ENCODE measurements at places on chromosomes 12 and 14. TPM values are rescaled to one million over a fixed set of nuclear protein-coding genes. Genes with fewer than 3 reads are reported as not detected.
A peak's percentile ranks its signal among the peaks of the same experiment; 100 is the strongest.

GRCh38 chr14:29687071-29687765 is 240.4 kb downstream of the PRKD1 start:
- H3K27ac ChIP-seq: no peak overlapping the region
- no peaks in the 10 kb centered on the region for H3K27me3 ChIP-seq
- DNase-seq: no peak
- no peaks in the 10 kb centered on the region for H3K4me1 ChIP-seq
- H3K36me3 ChIP-seq: no peaks in the 10 kb centered on the region

DNA sequence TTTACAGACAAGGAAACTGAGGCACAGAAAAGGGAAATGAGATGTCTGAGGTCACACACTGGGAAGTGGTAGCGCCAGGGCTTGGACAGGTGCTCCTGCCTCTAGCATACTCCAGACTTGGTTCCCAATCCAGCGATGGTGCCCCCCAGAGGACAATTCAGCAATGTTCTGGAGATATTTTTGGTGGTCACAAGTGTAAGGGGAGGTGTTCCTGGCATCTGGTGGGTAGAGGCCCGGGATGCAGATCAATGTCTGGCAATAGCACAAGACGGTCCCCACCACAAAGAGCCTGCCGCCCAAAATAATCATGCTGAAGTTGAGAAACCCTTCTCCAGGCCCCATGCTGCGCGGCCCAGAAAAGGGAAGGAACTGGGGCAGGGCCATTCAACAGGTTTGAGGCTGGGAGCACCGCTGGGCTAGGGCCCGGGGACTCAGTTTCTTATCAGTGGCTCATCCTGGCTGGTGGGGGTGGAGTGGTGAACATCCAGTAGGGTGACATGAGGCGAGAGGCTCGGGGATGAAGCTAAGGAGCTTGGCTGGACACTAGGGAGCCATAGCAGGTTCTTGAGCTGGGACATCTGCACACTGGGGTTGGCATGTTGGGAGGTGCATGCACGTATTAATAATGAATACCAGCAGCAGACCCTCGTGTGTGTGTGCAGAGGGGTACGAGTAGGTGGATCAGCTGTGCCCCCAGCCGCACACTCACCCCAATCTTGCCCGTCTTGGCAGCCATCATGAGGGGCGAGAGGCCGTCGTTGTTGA is 35.1 kb downstream of the TRPV4 start:
- H3K27ac ChIP-seq: no peak overlapping the region
- no peaks in the 10 kb centered on the region for H3K36me3 ChIP-seq
- no peak for DNase-seq
- H3K4me1 ChIP-seq: no peaks in the 10 kb centered on the region
- H3K27me3 ChIP-seq: no peaks in the 10 kb centered on the region

The CYP27B1 gene
- 1.6 TPM for total RNA-seq

GRCh38 chr14:89639687-89640086 is 222.7 kb upstream of the FOXN3 start:
- no peaks in the 10 kb centered on the region for H3K36me3 ChIP-seq
- no peak overlapping the region for H3K4me3 ChIP-seq
- no peaks in the 10 kb centered on the region for H3K4me1 ChIP-seq
- H3K27me3 ChIP-seq: no peaks in the 10 kb centered on the region

DNA sequence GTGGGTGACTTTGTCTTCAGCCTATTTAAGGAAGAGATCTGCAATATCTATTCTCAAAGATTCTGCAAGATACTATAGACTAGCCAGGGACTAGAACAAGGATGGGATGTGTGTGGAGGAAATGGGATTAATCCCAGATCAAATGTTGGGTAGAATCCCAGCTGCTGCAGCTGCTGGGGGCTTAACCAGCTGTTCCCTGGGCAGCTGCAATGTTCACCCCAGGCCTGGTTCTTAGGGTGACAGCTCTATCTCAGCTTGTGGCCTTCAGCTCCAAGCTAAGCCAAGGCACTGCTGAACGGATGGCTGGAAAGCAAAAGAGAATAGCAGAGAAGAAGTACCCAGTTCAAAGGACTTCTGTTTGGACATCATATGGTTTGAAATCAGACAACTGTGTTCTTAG is 10.0 kb upstream of the RHEBL1 start:
- no peak overlapping the region for H3K4me3 ChIP-seq
- DNase-seq: no peak
- H3K27me3 ChIP-seq: no peaks in the 10 kb centered on the region
- H3K4me1 ChIP-seq: no peaks in the 10 kb centered on the region
- H3K36me3 ChIP-seq: no peaks in the 10 kb centered on the region

- H3K4me3 ChIP-seq: no peak overlapping the region
- no peaks in the 10 kb centered on the region for H3K4me1 ChIP-seq
- H3K36me3 ChIP-seq: no peaks in the 10 kb centered on the region
- no peaks in the 10 kb centered on the region for H3K27me3 ChIP-seq
- no peak overlapping the region for H3K27ac ChIP-seq
Observed at GRCh38 chr12:5222011-5222461, 178.4 kb downstream of the KCNA5 start.

DNA sequence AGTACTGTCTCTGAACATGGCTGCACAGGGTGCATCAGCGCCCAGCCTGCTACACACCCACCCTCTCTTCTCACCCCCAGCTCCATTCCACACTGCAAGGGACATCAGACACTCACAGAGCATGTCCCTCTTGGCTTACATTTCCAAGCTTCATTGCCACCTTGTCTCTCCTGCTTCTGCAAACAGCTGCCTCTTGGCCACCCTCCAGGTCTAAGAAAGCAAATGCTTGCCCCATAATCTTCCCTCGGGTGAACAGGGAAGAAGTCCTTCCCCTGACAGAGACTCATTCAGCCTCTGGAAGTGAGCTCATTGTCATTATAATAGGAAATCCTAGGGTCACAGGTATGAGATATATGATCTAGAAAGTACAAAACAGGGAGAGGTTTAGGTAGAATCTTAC is 505.2 kb downstream of the RMST start:
- H3K4me3 ChIP-seq: no peak overlapping the region
- H3K27me3 ChIP-seq: no peaks in the 10 kb centered on the region
- no peaks in the 10 kb centered on the region for H3K4me1 ChIP-seq
- no peak overlapping the region for H3K27ac ChIP-seq

DNA sequence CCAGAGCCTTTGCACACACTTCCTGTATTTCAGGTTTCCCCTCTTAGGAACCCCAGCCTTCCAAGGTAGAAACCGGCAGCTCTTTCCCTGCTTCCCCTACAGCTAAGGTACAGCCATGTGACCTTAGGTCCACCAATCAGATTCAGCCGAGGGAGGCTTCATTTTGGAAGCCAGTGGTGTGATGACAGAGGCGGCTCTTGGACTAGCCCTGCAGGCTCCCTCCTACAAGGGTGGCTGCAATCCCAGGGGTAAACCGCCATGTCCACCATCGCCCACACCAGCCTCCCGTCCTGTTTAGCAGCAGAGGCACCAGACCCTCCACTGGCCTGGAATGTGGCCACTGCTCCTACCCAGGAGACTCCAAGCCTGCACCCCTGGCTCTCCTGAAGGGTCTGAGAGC is 65.6 kb downstream of the SERPINA3 start:
- H3K36me3 ChIP-seq: no peaks in the 10 kb centered on the region
- no peak for DNase-seq
- H3K27ac ChIP-seq: no peak overlapping the region
- no peaks in the 10 kb centered on the region for H3K4me1 ChIP-seq

GRCh38 chr14:59028476-59029202 is 159.8 kb upstream of the DAAM1 start:
- no peaks in the 10 kb centered on the region for H3K36me3 ChIP-seq
- peak; percentile 66 for DNase-seq
- no peaks in the 10 kb centered on the region for H3K27me3 ChIP-seq
- no peak overlapping the region for H3K4me3 ChIP-seq
- no peaks in the 10 kb centered on the region for H3K4me1 ChIP-seq

GRCh38 chr14:61860294-61860918 is 98.2 kb downstream of the SNAPC1 start:
- no peak overlapping the region for H3K4me3 ChIP-seq
- no peaks in the 10 kb centered on the region for H3K4me1 ChIP-seq
- H3K27me3 ChIP-seq: no peaks in the 10 kb centered on the region
- no peak overlapping the region for H3K27ac ChIP-seq
- DNase-seq: peak; percentile 40

DNA sequence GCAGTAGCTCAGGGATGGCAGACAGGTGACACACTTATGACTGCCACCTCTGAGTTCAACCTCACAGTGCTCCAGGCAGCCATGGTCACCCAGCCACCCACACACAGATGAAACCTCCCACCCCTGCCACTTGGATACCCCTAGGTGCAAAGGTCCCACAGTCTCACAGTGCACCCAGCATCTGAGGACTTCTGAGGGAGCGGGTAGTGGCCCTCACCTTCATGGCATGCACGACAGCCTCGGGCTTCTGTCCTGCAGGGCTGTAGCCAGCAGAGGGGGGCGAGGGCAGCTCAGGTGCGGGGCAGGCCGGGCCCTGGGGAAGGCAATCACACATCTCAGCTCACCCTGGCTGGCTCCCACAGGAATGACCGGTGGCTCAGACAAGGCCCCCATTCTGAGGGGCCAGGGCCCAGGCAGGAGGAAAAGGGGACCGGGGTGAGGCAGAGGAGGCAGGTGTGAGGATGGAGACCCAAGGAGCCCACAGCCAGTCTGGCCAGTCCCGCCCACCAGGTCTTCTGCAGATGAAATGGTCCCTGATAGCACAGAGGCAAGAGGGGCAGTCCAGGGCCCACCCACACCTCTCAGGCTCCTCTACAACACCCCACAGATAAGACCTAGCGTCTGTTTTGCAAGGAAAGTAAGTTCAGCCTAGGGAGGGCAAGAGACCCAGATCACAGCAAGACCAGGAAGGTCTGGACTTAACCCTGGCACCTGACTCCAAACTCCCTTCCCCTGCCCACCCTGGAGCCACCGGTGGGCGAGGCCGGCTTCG is 35.8 kb downstream of the CCNK start:
- H3K36me3 ChIP-seq: no peaks in the 10 kb centered on the region
- H3K27ac ChIP-seq: no peak overlapping the region
- no peaks in the 10 kb centered on the region for H3K27me3 ChIP-seq
- no peak for DNase-seq

The DENR gene
- total RNA-seq: 37.8 TPM

The PLA2G1B gene
- not detected for total RNA-seq

- no peaks in the 10 kb centered on the region for H3K4me1 ChIP-seq
- H3K27me3 ChIP-seq: no peaks in the 10 kb centered on the region
- no peaks in the 10 kb centered on the region for H3K36me3 ChIP-seq
- no peak for DNase-seq
- H3K27ac ChIP-seq: no peak overlapping the region
Observed at GRCh38 chr14:32319368-32320049, 9.6 kb upstream of the AKAP6 start.

DNA sequence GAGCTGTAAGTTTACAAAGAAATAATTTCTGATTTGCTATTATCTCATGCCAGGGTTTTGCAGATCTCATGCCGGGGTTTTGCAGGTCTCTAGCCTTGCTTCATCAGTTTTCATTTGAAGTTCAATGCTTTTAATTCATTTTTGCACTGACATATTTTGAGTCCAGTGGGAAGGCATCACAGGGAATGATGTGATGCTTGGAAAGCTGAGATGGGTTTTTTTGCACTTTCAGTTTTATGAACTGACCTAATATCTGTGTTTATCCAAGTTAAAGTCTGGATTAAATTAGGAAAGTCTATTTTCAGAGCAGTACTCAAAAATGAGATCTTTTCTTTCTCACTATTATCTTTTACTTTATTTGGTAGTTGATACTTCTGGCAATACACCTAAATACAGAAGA is 23.6 kb upstream of the REP15 start:
- no peak overlapping the region for H3K27ac ChIP-seq
- H3K36me3 ChIP-seq: no peaks in the 10 kb centered on the region
- no peak for DNase-seq
- no peaks in the 10 kb centered on the region for H3K27me3 ChIP-seq
- no peaks in the 10 kb centered on the region for H3K4me1 ChIP-seq
- no peak overlapping the region for H3K4me3 ChIP-seq

DNA sequence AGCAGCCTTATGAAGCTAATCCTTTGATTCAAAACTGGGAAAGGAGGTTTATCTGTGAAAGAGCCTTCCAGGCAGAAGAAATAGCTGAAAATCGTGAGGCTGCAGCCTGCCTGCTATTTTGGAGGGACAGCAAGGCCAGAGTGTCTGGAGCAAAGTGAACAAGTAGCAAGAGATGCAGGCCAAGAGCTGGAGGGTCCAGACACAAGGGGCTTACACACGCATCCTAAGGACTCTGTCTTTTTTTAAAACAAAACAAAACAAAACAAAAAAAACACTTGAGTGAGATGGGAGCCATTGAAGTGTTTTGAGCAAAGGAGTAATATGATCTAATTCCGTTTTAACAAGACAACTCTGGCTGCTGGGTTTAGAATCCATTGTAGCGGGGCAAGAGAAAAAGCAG is 76.4 kb upstream of the BCAT1 start:
- H3K36me3 ChIP-seq: no peaks in the 10 kb centered on the region
- no peaks in the 10 kb centered on the region for H3K4me1 ChIP-seq
- H3K27me3 ChIP-seq: no peaks in the 10 kb centered on the region
- DNase-seq: no peak
- H3K27ac ChIP-seq: no peak overlapping the region

DNA sequence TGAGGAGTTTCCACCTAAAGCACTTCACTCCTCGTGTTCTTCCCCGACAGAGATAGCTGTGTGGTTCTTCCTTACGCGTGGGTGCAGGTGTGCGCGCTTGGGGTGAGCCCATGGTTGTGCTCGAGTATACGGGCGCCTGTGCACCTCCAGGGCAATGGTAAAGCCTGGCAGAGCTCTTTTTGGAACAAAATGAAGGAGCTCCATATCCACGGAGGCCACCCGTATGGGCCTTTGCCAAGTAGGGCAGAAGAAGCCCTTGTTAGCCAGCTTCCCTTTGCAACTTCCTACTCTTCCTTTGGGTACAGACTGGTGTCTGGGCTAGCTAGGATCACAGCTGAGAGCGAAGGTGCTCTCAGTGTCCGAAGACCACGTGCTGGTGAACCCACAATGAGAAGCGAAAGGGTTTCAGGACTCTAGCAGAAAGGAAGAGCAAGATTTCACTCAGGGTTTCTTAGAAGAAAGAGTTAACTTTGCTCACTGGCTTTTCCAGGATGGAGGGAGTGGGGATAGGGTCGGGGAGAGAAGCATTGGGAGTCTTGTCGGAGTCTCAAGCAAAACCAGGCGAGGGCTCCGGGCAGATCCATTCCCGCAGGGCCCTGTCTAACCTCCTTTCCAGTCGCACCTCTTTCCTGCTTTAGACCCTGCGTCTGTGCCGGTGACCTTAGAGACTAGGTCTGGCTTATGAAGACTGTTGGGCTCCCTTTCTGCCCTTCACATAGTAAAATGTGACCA is 960 bp upstream of the LRFN5 start:
- H3K36me3 ChIP-seq: no peaks in the 10 kb centered on the region
- no peaks in the 10 kb centered on the region for H3K4me1 ChIP-seq
- peak; percentile 17 for DNase-seq
- H3K27ac ChIP-seq: no peak overlapping the region
- H3K4me3 ChIP-seq: peak overlapping the region; percentile 4
- H3K27me3 ChIP-seq: peaks cover 36% of the 10 kb centered on the region

The RAB15 gene
- 43.8 TPM for total RNA-seq

DNA sequence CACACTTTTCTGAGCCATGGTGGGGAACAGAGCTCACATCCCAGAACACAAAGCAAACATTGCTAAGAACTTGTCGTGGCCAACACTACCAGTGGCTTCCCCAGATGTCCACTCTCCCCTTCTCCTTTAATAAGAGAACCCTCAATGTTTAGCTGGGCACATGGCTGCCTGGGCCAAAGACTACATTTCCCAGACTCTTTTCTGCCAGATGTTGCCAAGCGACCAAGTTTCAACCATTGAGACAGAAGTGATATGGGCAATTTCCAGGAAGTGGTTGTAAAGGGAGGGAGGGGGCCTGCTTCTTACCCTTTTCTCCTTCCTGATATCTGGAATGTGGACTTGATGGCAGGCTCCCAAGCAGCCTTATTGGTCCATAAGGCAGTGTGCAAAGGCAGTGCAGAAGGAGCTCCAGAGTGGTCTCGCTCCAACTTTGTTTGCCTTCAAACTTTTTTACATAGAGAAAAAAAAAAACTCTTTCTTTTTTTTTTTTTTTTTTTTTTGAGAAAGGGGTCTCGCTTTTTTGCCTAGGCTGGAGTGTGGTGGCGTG is 24.9 kb upstream of the JDP2 start:
- H3K4me1 ChIP-seq: peaks cover 13% of the 10 kb centered on the region
- no peak for DNase-seq
- no peak overlapping the region for H3K4me3 ChIP-seq

The C12orf42 gene
- not detected for total RNA-seq
